ENCODE measurements at places on chromosomes 13 and 19. TPM values are rescaled to one million over a fixed set of nuclear protein-coding genes. Genes with fewer than 3 reads are reported as not detected.

GRCh38 chr13:94646904-94647303 is 45.2 kb downstream of the GPR180 start:
- no peak for DNase-seq

The IGFL2 gene
- not detected for total RNA-seq

GRCh38 chr13:76127922-76128321 is 491.8 kb downstream of the LMO7 start:
- DNase-seq = no peak

The CADM4 gene
- total RNA-seq = 1.0 TPM

GRCh38 chr19:13058951-13059660 is 43.6 kb downstream of the LYL1 start:
- DNase-seq = no peak

DNA sequence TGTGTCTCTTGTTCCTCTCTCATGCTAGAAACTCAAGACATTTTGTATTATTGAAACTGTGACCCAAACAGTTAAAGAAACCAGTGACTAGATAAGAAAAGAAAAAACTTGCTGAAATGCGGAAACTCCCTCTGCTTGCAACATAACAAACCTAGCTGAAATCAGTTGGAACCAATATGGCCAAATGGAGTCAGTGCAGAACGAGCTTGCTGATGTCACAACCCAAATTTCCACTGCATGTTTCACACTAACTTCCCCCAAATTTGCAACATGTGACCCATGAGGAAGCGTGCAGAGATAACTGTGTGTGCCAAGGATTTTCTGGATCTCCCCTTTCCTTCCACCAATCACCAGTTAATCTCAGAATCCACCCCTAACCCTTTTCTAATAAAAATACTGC is 208.0 kb downstream of the DLEU7 start:
- peak; percentile 39 for DNase-seq

GRCh38 chr13:75430436-75431209 is 51.3 kb downstream of the TBC1D4 start:
- DNase-seq = no peak
